ENCODE measurements at places on chromosomes 6 and 20. TPM values are rescaled to one million over a fixed set of nuclear protein-coding genes. Genes with fewer than 3 reads are reported as not detected.
A peak's percentile ranks its signal among the peaks of the same experiment; 100 is the strongest.

DNA sequence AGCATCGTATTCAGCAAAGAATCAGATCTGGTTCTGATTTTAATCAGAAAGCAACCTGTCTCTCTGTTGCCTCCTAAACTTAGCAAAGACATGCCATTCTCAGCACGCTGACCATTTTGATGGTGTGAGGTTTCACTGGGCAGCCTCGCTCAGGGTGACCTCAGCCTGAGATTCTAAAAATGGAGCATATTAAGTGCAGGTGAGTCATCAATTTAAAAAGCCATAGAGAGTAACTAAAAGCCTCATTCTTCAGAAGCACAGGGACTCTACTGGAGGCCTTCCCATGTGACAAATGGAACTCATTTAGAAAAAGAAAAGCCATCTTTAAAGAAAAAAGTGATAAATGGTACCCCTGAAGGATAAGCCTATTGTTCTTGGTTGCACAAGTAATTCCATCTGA lies 91.3 kb downstream of the FILIP1 start:
- DNase-seq: peak; percentile 40

DNA sequence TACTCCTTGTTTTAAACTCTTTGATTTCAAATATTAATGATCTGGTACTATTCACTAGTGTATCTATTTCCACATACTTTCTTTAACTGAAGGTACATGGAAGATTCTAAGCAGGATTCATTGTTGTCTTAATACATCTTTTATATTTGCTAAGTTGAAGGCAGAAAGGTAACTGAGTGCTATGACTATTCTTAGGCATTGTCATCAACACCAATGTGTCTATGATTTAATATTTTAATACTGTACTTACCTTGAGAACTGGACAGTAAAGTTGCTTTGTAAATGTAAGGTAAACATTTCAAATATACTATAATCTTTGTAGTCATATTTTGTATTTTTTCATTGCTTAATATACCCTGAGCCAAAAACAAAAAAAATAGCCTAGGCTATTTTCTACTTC lies 8.9 kb upstream of the BTBD9 start:
- no peak for DNase-seq

C6orf15 gene
- total RNA-seq: 5.0 TPM

DNA sequence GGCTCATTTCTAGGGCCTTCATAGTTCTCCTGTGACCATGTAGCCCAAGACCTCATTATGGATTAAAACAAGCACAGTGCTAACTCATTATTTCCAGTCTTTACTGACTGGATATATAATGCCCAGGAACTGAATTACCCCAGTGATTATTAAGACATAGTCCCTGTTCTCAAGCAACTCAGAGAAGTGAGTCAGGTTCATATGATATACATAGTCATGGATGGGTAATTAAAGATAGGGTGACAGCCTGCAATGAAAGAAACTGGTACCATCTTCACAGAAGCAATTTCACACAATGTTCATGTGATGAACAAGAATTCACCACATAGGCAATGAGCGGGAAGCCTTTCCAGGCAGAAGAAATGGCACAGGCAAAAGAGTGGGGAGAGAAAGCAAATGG lies 3.5 kb downstream of the TRIM27 start:
- DNase-seq: no peak

- no peak for DNase-seq
Measured at GRCh38 chr20:9409352-9409751, 105.0 kb upstream of the LAMP5 start.

- no peak for DNase-seq
Measured at GRCh38 chr6:132060591-132060990, 109.4 kb upstream of the CCN2 start.

DNA sequence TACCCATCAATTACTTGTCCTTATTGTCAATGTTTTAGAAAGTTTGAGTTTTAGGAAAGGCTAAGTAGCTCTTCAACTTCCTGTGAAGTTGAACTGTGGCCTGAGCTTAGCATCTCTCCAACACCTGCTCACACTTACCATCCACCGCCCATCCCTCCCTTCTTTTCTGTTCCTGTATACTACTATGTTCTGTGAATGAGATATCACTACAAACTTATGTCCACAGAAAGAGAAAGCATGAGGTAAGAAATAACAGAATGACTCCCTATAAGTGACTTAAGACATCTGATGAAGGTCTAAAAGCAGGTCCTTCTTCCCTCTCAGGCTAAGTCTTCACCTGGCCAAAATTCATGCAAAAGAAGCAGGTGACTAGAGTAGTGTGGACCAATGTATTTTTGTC lies 246.3 kb upstream of the PREP start:
- DNase-seq: no peak

DDAH2 gene
- 114 TPM for total RNA-seq

- DNase-seq: no peak
Measured at GRCh38 chr6:64083261-64083660, 447.7 kb downstream of the PHF3 start.

DNA sequence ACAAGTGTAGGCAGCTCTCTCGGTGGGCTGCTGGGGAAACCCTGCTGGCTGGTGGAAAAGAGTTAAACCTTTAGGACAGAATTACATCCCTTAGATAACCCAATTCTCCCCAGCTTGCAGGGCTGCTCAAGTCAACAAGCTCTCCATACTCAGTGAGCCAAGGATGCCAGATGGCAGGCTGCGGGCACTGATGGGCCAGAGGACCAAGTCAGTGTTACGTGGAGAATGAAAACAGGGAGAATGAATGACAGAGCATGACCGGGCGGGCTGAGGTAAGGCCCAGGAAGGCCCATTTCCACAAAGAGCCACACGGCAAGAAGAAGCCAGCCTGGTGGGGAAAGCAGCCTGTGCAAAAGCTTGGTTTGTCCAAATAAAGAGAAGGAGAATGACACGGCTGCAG lies 58.7 kb upstream of the CD93 start:
- DNase-seq: no peak

- DNase-seq: no peak
Measured at GRCh38 chr6:4892785-4893485, 110.9 kb downstream of the RPP40 start.

GRCh38 chr6:82362878-82363427 lies 664 bp upstream of the TPBG start:
- DNase-seq: peak; percentile 85

- DNase-seq: no peak
Measured at GRCh38 chr6:150841697-150842096, 23.8 kb upstream of the MTHFD1L start.

- peak; percentile 45 for DNase-seq
Measured at GRCh38 chr6:69422475-69422874, 374.3 kb downstream of the LMBRD1 start.

DNA sequence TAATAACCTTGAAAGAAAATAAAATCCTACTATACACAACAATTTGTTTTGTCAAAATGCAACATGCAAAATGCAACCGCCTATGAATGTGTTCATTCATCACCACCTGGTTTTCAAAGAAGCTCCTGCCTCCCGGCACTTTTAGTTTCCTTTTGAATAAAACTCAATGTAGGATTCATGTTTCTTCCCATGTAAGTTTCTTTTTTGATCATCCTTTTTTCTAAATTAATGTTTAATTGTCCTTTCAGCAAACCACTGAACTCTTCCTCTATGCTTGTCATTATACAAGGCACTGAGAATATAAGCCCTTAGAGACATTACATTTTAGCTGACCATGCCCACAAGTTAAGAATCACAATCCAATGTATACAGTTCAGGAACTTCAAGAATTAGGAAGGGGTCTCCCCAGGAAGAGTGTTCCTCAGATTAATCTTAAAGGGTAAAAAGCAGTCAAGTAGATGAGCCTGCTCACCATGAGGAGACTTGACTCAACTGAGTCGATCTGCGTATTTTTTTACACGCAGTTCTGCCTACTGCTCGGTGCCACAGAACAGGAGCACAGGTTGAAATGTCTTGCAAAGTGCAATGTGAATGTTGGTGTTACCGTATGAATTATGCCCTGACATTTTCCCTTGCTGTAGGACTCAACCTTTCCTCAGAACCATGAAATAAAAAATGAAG lies 7.2 kb upstream of the THEMIS start:
- no peak for DNase-seq

DNA sequence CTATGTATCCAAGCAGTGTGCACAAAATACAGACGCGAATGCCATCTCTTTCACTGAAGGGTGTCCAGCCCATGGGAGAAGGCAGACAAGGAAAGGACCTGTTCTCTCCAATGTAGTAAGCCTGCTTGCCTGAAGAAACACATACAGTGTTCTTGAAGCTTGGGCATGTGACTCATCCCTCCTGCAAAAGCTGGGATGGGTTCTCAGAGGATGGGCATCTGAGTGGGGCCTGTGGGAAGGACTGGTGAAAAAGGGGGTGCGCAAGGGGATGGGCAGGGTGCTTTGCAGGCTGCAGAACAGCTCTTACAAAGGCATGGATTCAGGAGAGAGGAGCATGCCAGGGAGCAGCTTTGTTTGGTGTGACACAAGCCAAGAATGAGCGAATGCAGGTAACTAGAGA lies 128.1 kb downstream of the FYN start:
- DNase-seq: no peak

DNA sequence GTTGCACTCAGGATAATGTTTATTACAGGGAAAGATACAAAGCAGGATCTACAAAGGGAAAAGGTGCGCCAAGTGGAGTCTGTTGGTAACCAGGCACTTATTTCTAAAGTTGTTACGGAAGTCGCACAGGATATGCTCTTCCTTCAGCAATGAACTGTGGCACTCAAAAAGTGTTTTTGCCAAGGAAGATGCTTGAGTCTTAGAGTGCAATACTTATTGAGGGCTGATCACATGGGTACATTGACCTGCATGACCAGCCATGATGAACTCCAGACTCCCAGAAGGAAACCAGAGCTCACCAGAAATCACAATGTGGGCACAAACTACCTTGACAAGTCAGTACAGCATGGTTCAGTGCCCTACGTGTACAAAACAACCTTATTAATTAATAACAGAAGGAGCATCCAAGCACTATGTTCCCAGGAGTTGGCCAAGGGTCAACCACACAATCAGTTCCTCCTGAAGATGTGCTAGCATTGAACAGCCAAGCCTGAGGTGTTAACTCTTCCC lies 270.7 kb upstream of the TFAP2D start:
- no peak for DNase-seq

GRCh38 chr6:110357664-110358552 lies at the start of gene METTL24:
TSS of gene METTL24 (minus strand) at chr6:110358349. CDS start at chr6:110358272, 77 bp downstream.
- DNase-seq: peak; percentile 43

BIRC7 gene
- total RNA-seq: 0.31 TPM

CTCFL gene
- not detected for total RNA-seq

DNA sequence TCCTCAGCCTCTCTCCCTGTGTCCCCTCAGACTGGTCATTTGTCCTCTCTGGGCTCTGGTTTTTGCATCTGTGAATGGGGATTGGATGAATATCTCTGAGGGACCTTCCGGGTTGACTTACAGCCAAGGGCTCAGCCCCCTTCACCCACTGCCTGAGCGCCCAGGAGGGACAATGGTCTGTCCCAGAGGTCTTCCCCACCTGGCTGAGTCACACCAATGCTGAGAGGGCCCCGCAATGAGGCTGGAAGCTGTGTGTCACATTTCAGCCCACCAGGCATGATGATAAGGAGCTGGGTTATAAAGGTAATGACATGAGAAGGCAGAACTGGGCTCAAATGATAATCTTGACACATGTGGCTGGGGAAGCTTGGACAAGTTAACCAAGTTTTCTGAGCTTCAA lies 70.5 kb downstream of the TOX2 start:
- no peak for DNase-seq

- no peak for DNase-seq
Measured at GRCh38 chr20:56761393-56761792, 132.3 kb downstream of the TFAP2C start.

GRCh38 chr6:124530926-124531325 lies 431.3 kb upstream of the RNF217 start:
- DNase-seq: no peak

- DNase-seq: no peak
Measured at GRCh38 chr6:16712931-16713484, 48.3 kb downstream of the ATXN1 start.

GRCh38 chr6:128504003-128504654 lies 16.3 kb downstream of the PTPRK start:
- DNase-seq: no peak

RNF144B gene
- 41.2 TPM for total RNA-seq

TSBP1 gene
- total RNA-seq: not detected

DNA sequence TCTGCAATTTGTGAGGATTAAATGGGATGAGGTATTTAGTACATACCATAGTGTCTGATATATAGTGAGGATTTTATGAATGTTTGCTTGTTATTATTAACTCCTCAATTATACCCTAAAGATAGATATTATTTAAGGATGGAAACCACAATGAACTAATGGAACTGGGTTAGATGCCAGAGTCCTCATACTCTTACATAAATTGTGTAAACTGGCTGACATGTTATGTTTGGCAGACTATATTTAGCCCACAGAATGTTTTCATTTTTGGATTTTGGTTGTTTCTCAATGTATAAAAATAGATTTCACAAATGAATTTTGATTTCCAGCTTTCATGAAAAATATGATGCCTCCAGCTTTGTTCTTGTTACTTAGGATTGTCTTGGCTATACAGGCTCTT lies 37.6 kb downstream of the HTR1B start:
- DNase-seq: no peak

DNA sequence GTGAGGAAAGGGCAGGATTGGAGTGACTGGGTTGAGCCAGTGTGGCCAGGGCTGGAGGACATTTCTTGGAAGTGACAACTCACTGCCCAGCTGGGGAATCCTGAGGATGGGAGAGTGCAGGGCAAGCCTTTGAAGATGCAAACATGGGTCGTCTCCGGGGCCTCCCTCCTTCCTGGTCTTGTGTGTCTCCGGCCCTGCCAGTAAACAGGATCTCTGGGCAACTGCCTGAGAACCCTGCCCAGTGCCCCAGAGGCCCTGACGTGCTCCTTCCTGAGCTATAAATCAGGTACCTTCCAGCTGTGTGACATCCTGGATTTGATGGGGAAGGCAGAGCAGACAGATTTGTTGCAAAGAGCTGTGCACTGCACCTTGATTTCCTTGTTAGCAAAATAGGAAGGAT lies 12.9 kb upstream of the TCF15 start:
- DNase-seq: no peak

MTFR2 gene
- 1.9 TPM for total RNA-seq

OARD1 gene
- 8.3 TPM for total RNA-seq

- no peak for DNase-seq
Measured at GRCh38 chr6:145457556-145457955, 277.8 kb downstream of the EPM2A start.

DNA sequence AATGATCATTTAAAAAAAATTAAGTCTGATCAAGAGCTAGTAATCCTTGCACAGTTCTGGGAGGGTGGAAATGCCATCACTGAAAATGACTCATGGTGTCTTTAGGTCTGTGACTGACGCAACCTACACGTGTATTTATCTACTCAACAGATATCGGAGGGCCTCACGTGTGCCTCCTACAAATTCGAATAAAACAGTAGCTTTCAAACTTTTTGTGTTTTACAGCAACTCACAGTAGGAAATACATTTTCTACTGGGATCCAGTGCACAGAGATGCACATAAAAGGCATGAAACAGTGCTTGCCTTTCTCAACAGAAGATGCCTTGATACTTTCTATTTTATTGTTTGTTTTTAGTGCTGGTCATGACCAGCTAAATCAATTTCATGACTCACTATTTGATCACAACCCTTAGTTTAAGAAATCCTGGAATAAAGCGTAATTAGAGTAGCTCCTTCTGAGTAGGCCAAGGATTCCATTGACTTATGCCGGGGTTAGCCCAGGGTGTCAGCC lies 210.0 kb upstream of the SNX9 start:
- DNase-seq: no peak

- no peak for DNase-seq
Measured at GRCh38 chr6:454148-454991, 62.8 kb downstream of the IRF4 start.

- DNase-seq: peak; percentile 70
Measured at GRCh38 chr6:20092071-20092566, 120.2 kb downstream of the MBOAT1 start.

AGER gene
- total RNA-seq: 4.8 TPM

HMGCLL1 gene
- 7.4 TPM for total RNA-seq
